Vagina (tissue), 2 donors: ENCODE measurements at places on chromosomes 1 and 21.

- DNase-seq, result no peak
These were observed 19.3 kb upstream of the DNAJC28 start for GRCh38 chr21:33510826-33511225.

DNA sequence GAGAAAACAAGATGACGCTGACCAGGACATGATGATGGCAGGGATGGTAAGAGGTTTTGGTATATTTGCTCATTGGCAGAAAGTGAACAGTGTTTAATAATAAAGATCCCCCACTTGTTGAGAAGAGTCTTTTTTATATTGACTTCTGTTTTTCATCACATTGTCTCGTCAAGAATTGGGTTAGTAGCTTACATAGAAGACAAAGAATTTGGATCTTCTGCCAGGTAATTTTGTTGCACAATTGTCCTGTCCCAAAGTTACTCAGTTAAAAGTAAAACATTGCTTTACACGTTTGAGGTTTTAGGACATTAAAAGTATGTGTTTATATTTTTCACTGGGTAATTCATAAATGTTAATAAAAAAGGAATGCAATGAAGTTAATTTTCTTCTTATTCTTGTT is 48.3 kb upstream of the LAMC2 start:
- no peak for DNase-seq

GRCh38 chr1:31380181-31380580 is 7.3 kb upstream of the FABP3 start:
- DNase-seq, result no peak

- no peak for DNase-seq
These were observed 95.9 kb downstream of the DDX20 start for GRCh38 chr1:111851552-111851951.

GRCh38 chr1:202760589-202760988 is 47.6 kb downstream of the KDM5B start:
- no peak for DNase-seq
